ENCODE measurements at places on chromosomes 11 and 22.
A peak's percentile ranks its signal among the peaks of the same experiment; 100 is the strongest.

GRCh38 chr22:37982938-37983859 is 1.2 kb downstream of the SOX10 start:
- DNase-seq = no peak

DNA sequence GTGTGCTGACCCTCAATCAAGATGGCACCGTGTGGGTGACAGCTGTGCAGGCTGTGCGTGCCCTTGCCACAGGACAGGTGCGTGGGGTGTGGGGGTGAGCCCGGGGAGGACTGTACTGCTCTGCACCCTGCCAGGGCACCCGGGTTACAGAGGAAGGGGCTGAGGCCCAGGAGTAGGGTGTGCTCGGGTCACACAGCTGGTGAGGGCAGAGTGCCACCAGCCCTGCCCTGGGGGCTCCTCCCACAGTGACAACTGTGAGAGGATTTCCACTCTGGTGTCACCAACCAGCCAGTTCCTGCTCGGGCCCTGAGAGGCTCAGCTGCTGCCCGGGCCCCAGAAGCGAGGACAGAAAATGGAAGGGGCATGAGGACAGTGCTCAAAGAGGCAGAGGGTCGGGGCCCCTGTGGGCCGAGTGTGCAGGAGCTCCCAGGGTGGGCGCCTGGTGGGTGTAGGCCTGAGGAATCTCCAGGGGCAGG is 20.5 kb downstream of the TRMU start:
- DNase-seq = no peak

- peak; percentile 43 for DNase-seq
Observed at GRCh38 chr11:81237139-81237538, 1496.5 kb downstream of the FAM181B start.

GRCh38 chr22:22431271-22432220 is 77.0 kb downstream of the ZNF280B start:
- DNase-seq = peak; percentile 33

DNA sequence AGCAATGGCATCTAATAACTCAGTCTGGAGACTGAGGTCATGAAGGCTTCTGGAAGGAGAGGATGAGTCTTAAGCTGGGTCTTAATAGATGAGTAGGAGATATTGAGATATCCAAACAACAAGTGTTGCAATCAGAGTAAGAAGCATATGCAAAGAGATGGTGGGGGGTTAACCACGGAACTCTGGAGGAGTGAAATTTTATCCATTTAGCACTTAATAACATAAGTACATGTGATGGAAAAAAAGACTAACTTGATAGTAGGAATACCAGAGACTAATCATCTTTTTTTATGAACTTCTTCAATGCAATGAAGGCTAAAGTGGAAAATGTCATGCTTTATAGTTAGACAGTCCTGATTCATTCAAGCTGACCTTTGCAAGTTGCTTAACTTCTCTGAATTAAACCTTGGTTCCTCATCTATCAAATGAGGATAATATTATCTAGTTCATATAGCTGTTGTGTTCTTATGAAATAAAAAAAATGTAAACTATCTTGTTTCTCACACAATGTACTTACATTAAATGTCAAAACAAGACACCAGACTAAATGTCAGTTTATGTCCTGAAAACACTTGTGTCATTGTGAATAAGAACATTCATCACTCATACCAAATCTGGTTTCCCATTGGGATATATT is 403.1 kb upstream of the CCDC90B start:
- no peak for DNase-seq
